ENCODE measurements at places on chromosomes 4 and X. TPM values are rescaled to one million over a fixed set of nuclear protein-coding genes. Genes with fewer than 3 reads are reported as not detected.

PRKG2 gene
- 7.0 TPM for total RNA-seq

SSX2B gene
- not detected for total RNA-seq

FAT1 gene
- 301 TPM for total RNA-seq

L1CAM gene
- 0.26 TPM for total RNA-seq

EFHC2 gene
- total RNA-seq, result not detected

AFAP1 gene
- total RNA-seq, result 16.1 TPM

DMRTC1B gene
- not detected for total RNA-seq

- no peak for DNase-seq
These were observed 67.0 kb upstream of the FAT1 start for GRCh38 chr4:186790630-186791029.

- DNase-seq, result no peak
These were observed 506.9 kb upstream of the FAM47C start for GRCh38 chrX:36501169-36501702.

DNA sequence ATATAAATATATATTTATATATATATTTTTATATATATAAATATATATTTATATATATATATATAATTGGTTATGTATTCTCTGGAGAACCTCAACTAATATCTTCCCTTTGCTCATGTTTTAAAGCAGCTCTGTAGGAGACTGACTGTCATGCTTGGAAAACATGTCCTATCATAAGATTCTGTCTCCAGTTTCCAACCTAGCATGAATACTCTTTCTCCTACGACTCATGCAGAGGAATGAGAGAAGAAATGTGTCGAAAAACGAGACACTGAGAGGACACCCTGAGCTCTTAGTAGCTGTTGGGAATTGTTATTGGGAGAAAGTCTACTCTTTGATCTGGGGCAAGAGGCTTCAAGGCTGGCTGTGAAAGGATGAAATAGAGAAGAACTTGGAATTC, 166.5 kb upstream of the SLIT2 start:
- DNase-seq, result no peak

DNA sequence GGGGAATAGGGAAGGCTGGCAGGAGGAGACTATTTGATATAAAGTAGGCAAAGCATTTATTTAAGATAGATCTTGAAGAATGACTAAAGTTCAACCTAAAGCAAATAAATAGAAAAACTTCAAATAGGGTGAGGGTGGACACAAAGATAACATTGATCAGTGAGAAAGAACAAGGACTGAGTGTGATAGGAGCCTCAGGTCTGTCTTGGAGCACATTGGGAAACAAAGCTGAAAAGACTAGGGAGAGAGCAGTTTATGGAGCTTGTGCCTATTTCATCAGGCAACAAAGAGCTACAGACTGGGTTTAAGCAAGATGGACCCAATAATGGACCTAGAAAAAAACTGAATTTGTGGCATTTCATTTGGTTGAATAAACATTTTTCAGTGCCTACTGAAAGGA, 425.6 kb downstream of the SMARCA1 start:
- no peak for DNase-seq

GRCh38 chr4:107069049-107069448, 32.9 kb upstream of the DKK2 start:
- peak; percentile 22 for DNase-seq

DNA sequence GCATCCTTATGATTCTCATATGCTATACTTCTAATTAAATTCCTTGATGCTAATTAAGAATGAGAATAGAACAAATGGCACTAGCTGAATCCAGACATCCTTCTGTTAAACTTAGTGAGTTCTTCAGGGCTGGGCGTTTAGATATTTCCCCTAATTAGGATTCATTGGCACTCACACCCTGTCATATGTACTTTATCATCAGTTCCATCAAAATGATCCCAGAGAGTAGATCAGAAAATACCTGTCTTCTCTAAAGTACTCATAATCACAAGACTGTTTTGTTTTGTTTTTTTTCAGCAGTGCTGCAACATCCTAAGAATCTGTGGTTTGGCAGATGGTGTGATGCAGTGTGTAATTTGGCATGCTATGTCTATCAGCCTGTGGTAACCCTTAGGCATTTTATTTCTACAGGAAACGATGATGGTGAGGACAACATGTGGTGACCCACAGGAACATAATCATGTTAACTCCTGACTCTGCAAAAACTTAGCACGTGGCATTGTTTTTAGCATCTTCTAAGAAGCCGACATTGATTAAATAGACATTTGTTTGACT, 2528.4 kb downstream of the ARAP2 start:
- peak; percentile 59 for DNase-seq

GRCh38 chrX:3450881-3451570, 104.6 kb upstream of the MXRA5 start:
- DNase-seq, result peak; percentile 40

DNA sequence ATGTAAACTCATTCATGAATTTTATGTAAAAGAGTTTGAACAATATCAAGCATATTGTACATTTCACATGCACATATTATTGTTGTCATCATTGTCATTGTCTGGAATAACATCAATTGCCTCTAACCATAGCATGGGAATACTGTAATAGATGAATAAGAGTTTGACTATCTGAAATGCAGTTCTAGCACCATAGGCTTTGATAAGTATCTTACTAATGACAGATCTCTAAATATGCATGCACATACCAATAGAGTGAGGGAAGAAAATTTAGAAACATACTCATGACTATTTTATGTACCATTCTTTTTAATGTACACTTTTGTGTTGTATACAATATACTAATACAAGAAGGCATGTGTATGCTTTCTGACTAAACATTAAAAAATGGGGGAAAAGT, 161.6 kb upstream of the SPRY1 start:
- no peak for DNase-seq

DNA sequence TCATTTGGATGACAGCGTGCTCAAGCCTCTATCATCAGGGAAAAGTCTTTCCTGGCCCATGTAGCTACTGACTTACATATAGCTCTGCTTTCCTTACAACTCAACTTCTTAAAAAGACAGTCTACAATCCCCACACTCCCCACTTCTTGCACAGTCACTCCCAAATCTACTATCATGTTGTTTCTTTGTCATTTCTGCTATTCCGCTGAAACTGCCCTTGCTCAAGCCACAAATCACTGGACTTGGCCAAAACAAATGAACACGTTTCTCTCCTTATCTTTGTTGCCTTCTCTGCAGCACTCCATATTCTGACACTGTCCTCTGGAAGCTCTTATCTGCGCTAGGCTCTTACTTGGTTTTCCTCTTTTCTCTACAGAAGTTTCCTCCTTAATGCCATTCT, 28.2 kb downstream of the GPRIN3 start:
- no peak for DNase-seq

All from bronchial epithelial cell (primary cell).